ENCODE measurements at places on chromosomes 3 and 15. TPM values are rescaled to one million over a fixed set of nuclear protein-coding genes. Genes with fewer than 3 reads are reported as not detected.
A peak's percentile ranks its signal among the peaks of the same experiment; 100 is the strongest.

- no peak for DNase-seq
Measured at GRCh38 chr3:122103821-122104514, 48.8 kb downstream of the CD86 start.

EOMES gene
- polyA plus RNA-seq, result 0.22 TPM

ROPN1 gene
- not detected for polyA plus RNA-seq

RARRES1 gene
- polyA plus RNA-seq, result 10.3 TPM

DNA sequence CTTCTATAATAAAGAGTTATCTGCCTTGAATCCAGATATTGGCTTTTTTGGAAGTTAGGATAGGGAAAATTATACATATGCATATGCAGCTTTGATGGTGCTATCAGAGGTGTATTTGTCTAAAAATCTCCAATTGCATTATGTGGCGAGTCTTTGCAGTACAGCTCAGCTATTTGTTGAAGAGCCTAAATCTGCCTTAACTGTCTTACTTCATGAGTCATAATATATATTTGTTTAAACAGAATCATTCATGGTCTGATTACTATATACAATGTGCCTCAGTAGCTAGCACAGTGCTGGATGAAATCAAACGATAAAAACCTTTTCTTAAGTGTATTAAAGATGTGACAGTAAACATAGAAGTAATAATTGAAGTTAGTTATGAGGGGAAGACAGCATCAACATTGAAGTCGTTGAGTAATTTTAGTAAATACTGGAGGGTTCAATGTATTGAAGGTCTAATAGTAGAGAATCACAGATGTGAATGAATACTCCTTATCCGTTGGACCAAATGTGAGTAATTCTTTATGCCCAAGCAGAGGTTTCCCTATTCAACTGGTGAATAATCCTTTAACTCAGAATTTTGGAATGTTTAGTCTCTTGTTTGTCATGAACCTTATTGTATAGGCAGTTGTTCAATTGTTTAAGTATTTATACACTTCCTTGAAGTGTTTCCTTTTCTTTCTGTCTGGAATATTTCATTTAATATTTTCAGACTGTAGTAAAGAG, 74.8 kb upstream of the NAALADL2 start:
- DNase-seq, result no peak

ISL2 gene
- not detected for polyA plus RNA-seq

SENP5 gene
- polyA plus RNA-seq, result 5.8 TPM

- DNase-seq, result no peak
Measured at GRCh38 chr15:85943791-85944190, 135.9 kb upstream of the AGBL1 start.

GRCh38 chr3:112888381-112889085, 41.9 kb upstream of the CD200R1L start:
- no peak for DNase-seq

HYKK gene
- 14.3 TPM for polyA plus RNA-seq

DNA sequence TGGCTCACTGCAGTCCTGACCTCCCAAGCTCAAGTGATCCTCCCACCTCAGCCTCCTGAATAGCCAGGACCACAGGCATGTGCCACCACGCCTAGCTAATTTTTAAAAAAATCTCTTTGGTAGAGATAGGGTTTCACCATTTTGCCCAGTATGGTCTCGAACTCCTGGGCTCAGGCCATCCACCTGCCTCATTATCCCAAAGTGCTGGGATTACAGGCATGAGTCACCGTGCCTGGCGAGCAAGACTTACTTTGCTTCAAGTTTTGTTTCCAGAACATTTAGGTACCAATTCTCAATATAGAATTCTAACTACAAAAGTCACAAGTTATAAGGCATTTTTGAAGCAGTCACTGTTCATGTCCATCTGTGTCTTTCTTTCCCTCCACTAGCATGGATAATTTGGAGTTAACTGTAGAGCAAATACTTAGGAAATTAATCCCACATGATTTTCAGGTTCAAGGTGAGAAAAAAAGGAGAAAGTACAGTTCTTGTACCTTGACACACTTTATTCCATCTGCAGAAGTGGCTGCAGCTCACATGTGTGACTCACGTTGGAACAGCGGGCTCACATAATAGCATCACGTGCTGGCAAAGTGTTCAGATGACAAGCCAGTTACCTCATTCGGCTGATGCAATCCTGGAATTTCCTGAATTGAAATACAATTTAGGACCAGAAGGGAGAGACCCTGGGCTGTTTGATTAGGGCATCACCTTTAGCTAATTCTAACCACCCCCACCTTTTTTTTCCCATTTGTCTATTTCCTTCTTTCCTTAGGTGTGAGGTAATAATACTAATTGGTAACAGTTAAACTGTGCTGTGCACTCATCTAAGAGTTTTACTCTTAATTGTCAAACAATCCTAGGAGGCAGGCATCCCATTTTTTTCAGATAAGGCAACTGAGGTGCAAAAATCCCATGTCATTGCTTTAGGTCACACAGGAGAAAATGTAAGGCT, 46.9 kb upstream of the NEDD4 start:
- DNase-seq, result peak; percentile 63

ACVR2B gene
- 1.2 TPM for polyA plus RNA-seq

DNA sequence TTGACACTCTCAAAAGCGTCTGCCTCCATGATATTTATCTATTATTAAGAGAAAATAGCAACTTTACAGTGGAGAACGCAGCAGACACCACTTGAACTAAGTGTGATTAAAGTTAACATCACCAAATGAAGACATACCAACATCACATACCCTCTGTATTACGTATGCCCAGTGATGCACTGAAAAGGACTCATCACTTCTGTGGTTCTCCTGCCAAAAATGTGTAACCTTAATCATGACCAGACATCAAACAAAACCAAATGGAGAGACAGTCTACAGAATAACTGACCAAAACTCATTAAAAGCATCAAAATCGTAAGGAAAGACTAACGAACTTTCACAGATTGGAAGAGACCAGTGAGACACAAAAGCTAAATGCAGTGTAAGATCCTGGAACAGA, 103.2 kb downstream of the PPP2R3A start:
- no peak for DNase-seq

GRCh38 chr3:119580067-119580760, 922 bp downstream of the ADPRH start:
- DNase-seq, result peak; percentile 55

DNA sequence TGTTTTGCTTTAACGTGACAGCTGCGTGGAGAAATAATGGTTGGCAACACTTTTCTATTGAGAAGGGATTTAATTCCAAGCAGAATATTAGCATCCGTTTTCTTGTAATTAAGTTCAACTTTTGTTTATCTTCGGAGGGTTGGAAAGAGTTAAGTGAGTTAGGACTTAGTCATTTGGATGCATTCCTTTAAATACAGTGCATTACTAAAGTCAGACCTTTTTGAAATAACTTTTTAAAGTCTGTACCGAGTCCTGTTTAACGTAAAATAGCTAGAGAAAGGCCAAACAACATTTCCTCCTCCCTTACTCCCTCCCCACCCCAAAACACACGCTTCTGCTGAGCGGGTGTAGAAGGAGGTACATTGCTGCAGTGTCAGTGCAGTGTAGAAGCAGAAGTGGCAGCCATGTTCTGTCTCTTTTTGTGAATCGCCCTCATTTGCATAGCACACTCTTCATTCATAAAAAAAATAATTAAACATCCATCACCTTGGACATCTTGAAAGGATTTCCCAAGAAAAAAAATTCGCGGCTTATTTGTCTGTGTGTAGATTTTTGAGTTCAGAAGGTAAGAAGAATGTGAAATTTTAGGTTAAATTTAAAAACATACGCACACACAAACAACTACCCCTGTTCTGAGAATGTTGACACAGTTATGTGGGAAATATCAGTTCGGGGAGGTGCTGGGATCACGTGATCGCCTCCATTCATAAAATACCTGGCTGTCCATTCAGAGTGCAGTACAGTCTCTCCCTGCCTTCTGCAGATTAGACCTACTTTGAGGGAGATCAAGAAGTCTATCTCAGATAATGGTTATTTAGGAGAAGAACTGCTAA, 1.6 kb downstream of the SPRED1 start:
- DNase-seq, result peak; percentile 44

SIAH2 gene
- polyA plus RNA-seq, result 16.9 TPM

DNA sequence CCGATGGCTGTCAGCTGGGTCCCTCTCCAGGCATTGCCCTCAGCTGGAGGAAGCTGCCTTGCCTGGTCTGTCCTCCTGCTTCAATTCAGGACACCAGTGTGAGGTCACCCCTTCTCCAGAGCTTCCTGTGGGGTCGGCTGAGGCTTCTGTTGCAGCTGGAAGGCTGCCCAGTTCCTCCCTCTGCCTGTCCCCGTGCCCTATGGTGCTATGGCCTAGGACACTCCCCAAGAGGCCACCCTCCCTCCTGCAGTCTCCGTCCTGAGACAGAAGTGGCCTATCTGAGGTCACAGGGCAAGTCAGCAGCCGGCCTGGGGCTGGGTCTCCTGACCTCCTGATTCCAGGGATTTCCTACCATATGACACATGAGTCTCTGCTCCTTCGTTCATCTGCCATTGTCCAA, 57.9 kb downstream of the RASGRF1 start:
- DNase-seq, result no peak

GRCh38 chr15:28896951-28897350, 11.2 kb downstream of the APBA2 start:
- DNase-seq, result no peak

DNA sequence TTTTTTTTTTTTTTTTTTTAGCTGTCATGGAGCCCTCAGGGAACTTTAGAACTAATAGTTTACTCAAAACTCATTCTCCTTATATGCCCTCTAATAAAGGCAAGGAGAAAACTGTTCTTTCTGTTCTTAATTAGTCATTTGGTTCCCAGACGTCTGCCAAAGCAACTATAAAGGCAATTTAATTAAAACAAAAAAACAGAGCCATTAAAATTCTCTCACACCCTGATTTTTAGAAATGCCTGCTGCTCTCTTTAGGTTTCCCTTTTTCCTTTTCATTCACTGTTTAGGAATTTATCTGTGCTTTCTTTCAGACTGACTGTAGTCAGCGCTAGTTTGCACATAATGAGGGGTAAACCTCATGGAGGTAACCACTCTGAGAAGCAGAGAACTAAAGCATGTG, 463.6 kb upstream of the THRB start:
- DNase-seq, result no peak

SCAPER gene
- polyA plus RNA-seq, result 11.6 TPM

CAPN3 gene
- 39.7 TPM for polyA plus RNA-seq

- DNase-seq, result no peak
Measured at GRCh38 chr15:69037482-69037881, 23.0 kb downstream of the NOX5 start.

- DNase-seq, result no peak
Measured at GRCh38 chr3:38835939-38836338, 19.9 kb upstream of the SCN10A start.

LSAMP gene
- polyA plus RNA-seq, result 1.4 TPM

DNA sequence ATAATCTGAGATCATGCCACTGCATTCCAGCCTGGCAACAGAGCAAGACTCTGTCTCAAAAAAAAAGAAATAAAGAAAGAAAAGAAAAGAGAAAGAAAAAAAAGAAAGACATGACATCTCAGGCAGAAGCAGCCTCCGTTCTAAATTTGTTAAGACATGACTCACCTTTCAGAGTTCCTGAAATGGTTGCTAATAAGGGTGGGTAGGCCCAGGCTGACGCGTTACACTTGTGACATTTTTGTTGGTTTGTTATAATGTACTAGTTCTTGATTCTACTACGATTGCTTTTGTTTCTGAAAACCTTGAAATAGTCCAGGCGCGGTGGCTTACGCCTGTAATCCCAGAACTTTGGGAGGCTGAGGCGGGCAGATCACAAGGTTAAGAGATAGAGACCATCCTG, 21.0 kb downstream of the SLC25A20 start:
- DNase-seq, result no peak

- DNase-seq, result no peak
Measured at GRCh38 chr3:100209948-100210771, 50.6 kb upstream of the TBC1D23 start.

IRAK2 gene
- 1.2 TPM for polyA plus RNA-seq

DNA sequence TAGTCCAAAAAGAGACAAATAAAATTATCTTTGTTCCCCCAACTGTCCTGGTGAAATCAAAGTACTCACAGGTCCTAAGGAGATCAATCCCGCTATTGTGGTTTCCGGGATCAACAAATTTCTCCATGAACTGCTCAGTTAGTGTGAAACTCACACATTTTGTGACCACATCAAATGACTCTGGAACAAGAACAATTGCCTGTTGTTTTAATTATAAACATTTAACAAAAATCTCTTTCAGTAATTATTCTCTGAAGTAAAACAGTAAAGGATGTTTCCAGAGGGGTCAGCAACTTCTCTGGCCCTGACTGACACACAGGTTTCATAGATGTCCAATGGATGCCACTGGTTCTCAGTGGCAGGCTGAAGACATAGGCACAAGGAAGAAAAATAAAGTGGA, 3.9 kb downstream of the CLDND1 start:
- no peak for DNase-seq

GRCh38 chr3:141044695-141045641, 6.2 kb upstream of the SPSB4 start:
- DNase-seq, result no peak

GRCh38 chr3:56137415-56137814, 330.9 kb downstream of the ERC2 start:
- DNase-seq, result no peak

CASR gene
- 14.8 TPM for polyA plus RNA-seq

GUCA1C gene
- 2.7 TPM for polyA plus RNA-seq

- DNase-seq, result no peak
Measured at GRCh38 chr3:61967937-61968336, 405.4 kb downstream of the FEZF2 start.

- no peak for DNase-seq
Measured at GRCh38 chr15:42270996-42271395, 2.0 kb upstream of the GANC start.

TEX9 gene
- 9.4 TPM for polyA plus RNA-seq

RNF7 gene
- polyA plus RNA-seq, result 138 TPM

NANOGP8 gene
- not detected for polyA plus RNA-seq

DNA sequence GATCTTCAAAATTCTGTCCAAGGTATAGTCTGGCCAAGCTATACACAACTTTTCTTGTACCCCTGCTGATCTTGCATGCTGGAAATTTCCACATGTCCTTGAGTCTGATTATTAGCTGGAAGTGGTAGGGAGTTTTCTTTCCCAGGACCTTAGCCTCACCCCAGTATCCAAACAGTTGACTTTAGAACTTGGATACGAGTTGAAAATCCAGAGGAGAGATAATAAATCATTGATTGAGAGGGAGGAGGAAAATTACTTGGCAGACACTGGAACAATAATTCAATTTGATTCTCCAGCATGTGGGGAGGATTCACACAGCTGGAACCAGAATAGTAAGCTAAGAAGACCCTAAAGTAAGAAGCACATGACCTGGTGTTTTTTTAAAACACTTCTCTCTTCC, 116.4 kb downstream of the IL5RA start:
- DNase-seq, result no peak

GRCh38 chr3:60316121-60316797, 935.0 kb downstream of the FHIT start:
- DNase-seq, result no peak

GCNT3 gene
- 4.5 TPM for polyA plus RNA-seq

DNA sequence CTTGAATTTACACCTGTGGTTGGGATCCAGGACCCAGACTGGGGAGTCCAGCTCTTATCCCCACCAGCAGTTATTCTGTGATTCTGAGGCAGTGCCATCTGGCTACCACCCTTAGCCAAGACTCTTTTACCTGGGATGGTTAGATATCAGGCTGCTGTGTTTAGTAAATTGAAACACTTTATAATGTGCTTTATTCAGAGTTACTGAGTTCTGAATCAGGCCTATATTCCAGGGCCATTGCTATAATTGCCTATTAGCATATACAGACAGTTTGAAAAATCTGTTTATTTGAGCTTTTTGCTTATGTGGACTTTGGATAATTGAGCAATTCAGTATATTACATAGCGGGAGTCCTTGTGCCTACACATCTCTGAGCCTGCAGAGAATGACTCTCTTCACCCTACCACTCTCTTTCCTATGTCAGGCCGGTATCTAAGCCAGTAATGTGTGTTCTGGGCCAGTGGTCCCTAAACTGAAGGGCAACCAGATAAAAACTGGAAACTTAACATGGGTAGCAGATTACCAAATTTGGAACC, 45.4 kb upstream of the TRAK1 start:
- no peak for DNase-seq
